Activated CD4-positive, alpha-beta T cell treated with anti-CD3 and anti-CD28 coated beads for 36 hours (primary cell): ENCODE measurements at places on chromosomes 11 and 22. TPM values are rescaled to one million over a fixed set of nuclear protein-coding genes. Genes with fewer than 3 reads are reported as not detected.

- no peak for DNase-seq
Measured at GRCh38 chr11:27391331-27392015, 28.5 kb upstream of the CCDC34 start.

The VWA5A gene
- total RNA-seq, result 8.8 TPM

The ART1 gene
- total RNA-seq, result not detected

The PARVG gene
- 61.7 TPM for total RNA-seq

DNA sequence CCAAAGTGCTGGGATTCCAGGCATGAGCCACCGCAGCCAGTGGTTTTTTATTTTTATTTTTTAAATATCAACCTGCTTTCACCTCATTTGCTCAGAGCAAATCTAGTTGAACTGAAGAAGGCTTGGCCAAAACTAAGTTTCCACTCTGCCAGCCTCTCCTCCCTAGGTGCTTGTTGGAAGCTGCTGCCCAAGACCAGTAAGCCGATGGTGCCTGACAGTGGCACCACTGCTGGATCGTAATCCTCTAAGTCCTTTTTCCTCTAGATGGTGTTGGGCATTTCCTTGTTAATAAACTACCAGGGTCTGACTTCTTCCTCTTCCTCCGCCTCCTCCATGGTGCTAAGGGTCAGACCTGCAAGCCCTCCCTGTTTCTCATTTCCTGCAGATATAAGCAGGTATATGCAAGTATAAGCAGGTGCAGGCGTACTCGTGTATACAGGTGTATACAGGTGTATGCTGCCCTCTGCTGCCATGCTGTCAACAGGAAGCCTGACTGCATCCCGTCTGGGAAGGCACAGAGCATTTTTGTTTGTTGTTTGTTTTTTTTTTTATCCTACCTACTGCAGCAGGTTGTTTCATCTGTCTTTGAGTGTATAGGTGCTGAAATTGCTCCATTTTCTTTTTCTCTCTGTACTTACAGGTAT, 1.6 kb downstream of the NADSYN1 start:
- DNase-seq, result peak; percentile 22

- no peak for DNase-seq
Measured at GRCh38 chr22:43094085-43094484, 4.9 kb upstream of the TTLL1 start.

The DGCR6L gene
- 24.8 TPM for total RNA-seq

The RANBP1 gene
- 402 TPM for total RNA-seq

- peak; percentile 77 for DNase-seq
Measured at GRCh38 chr11:44611687-44612434, 46.4 kb downstream of the CD82 start.

DNA sequence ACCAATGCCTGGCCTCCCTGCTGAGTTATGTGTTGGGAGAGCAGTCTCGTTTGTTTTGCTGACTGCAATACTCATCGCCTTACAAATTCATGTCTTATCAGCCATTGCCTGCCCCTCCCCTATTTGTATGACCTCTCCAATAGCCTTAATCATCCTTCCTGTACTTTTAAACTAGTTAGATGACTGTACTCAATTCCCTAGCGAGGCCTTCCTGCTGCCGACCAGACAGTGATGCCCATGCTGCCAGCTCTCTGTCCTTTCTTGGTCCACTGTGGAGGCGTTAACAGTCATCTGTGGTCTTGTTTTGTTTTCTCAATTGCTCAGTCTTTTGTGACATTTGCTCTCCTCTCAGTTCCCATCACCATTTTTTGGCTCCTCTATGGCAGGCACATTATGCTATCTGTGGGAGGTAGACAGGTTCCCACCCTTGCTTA, 20.3 kb upstream of the YPEL1 start:
- DNase-seq, result peak; percentile 26

DNA sequence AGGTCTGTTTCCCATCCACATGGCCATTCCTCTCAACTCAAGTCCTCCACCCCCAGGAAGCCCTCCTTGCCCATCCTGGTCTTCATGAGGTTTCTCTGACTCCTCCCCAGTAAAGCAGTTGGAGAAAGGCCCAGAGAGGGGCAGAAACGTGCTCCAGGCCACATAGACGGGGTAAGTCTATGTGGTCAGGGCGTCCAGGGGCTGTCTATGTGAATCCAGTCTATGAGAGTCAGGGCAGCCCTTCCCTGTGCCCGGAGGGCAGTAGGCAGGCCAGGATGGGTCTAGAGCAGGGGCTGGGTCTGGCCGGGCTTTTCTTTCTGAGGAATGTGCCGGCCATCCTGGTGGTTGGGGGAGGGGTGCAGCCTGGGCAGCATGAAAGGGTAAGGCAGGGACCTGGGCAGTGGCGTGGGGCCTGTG, 11.7 kb downstream of the GUCD1 start:
- DNase-seq, result no peak

GRCh38 chr11:16632295-16633200, 105.9 kb upstream of the C11orf58 start:
- DNase-seq, result no peak

- DNase-seq, result no peak
Measured at GRCh38 chr11:78414321-78415051, 3.1 kb downstream of the GAB2 start.

DNA sequence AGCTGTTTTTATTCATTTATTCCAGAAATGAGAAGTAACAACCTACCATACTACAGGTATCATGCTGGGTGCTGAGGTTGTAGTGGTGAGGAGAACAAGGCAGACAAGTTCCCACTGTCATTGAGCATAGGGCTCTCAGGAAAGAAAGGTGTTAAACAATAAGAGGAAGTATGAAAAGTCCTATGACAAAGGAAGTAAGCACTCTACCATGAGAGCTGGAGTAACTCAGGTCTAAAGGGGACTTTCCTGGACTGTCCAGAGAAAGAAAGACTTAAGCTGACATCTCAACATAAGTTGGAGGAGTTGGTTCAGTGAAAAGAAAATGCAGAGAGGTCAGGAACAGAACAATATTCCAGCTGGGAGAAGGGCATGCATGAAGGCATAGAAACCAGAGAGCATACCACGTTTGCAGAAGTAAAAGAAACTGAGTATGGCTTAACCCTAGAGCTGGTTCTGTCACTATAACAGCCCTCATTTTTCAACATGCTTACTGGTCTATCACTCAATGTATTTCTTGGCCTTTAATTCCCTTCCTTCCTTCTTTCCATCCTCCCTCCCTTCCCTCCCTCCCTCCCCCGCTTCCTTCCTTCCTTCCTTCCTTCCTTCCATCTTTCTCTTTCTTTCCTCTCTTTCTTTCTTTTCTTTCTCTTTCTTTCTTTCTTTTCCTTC, 137.8 kb upstream of the BDNF start:
- DNase-seq, result no peak

The HEPN1 gene
- total RNA-seq, result not detected

DNA sequence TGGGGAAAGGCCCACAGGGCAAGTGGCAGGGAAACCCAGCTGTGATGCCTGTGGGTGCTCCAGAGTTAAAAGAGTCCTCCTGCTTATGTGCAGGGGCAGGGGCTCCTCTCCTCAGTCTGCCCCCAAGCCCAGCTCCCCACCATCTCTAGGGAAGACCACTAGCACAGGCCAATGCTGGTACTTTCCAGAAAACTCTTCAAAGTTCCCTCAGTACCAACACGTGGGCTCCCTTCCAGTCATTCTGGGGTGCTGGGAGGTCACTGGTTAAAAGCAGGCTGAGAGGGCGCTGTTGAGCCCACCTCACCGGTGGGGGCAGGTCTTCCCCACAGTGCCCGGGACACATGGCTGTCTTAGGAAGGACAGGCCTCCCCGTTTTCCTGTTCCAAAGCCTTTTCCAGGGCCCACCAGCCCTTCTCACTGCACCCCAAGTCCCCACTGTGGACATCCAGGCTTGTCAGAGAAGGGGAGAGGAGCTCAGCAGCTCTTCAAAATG, 154.6 kb downstream of the TRIM29 start:
- no peak for DNase-seq

GRCh38 chr11:59833602-59834001, 11.7 kb downstream of the CBLIF start:
- DNase-seq, result no peak

DNA sequence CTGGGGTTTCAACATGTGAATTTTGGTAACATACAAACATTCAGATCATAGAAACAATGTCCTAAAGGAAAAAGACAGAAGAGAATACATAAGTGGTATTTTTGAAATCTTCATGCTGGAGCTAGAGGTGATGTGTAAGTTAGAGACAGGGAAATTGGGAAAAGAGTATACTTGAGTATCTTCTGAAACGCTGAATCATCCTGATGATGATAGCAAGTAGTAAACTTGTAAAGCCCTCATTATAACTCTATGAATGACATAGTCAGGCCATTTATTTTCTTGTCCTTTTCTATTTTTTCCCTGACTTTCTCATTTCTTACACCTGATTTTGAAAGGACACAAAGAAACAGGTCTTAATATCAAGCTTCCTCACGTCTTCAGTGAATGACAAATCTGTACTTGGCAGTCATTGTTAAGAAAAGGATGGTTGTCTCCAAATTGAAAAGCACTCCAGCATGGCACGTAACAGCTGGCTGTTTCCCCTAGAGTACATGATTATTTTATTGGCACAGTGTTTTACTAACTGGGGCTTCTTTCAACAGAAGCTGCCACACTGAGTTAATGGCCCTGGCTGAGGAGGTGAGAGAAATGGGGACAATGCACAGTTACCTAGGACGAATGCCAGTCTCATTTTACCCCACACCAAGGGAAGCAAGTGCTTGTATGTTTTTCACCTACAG, 140.7 kb upstream of the CTSC start:
- no peak for DNase-seq

- DNase-seq, result no peak
Measured at GRCh38 chr11:65590240-65590738, 5.3 kb downstream of the KCNK7 start.

- DNase-seq, result no peak
Measured at GRCh38 chr11:17613428-17613962, 66.4 kb downstream of the OTOG start.

The PRODH gene
- total RNA-seq, result not detected
